Fibroblast of skin of left quadriceps (primary cell): ENCODE measurements at places on chromosomes 4 and X.

- peak; percentile 43 for DNase-seq
Observed at GRCh38 chr4:128191115-128191781, 96.4 kb downstream of the PGRMC2 start.

DNA sequence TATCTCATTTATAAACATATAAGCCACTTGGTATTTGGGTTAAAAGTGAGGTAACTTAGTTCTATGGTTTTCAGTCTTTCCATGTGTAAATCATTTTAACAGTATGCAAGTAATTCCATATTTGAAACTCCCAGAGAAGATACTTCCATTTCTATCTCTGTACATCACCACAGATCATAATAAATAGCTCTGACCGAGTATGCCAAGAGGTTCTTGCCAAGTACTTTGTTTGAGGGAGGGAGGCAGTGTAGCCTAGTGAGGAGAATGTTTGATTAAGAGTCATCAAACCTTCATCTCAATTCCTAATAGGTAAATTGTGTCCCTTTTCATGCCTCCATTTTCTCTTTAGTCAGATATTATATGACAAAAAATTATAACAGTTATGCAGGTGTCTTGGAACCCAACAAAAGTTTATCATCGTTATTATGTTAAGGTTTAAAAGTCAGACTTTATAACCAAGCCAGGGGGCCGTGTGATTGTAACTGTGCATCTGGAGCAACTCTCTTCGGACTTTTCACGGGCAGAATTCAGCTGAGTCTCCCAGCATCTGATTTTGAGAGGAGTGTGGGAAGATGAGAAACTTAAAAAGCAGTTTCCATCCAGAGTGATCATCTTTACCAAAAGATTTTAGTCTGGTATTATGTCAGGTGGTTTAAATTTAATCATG, 123.8 kb downstream of the ANK2 start:
- DNase-seq = no peak

GRCh38 chrX:37910186-37910585, 62.8 kb upstream of the DYNLT3 start:
- no peak for DNase-seq

DNA sequence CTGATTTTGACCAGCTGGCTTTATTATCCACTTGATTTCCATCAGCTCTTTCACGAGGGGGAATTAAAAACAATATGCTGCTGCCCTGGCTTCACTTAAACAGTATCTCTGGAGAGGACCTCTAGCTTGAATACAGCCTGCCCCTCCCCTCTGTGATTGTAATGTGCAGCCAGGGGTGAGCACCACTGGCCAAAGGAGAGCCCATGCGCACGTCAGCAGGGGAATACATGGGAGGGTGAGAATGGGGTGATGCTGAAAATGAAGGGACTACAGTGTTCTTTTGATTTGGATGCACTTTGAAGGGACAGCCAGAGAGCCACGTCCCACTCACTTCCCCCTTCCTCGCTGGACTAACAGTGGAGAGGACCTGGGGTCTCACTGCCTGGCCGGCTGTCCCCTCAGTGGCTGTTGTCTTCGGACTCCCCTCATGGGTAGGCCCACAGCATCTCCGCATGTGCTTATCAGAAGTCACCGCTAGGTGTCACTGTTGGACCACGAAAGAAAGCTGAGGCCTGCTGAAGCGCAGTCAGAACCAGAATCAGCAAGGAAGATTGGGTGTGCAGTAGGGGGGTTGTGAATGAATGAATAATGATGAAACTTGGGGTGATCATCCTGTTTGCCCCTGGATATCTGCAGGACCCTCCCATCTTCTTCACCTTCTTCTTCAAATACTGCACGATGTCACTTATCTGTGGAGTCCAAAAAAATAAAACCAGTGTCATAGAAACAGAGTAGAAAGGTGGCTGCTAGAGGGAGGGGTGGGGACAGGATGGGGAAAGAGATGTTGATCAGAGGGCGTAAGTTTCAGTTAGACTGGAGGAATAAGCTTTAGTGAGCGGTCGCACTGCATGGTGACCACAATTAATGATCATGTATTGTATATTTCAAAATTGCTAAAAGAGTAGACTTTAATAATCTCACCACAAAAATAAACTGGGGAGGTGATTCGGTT, 32.8 kb downstream of the CLCN4 start:
- no peak for DNase-seq

DNA sequence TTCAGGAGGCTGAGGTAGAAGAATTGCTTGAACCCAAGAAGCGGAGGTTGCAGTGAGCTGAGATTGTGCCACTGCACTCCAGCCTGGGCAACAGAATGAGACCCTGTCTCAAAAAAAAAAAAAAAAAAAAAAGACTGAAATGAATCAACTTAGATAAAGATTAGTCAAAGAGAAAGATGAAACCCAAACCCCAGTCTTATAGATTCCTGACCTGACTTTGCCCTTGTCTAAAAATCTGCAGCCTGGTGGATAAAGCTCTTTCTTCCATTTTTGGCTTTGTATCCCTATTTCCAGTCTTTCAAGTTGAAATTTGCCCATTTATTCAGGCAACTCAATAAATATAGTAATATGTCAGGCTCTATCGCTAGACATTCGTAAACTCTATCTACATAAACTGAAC, 39.3 kb upstream of the SPINK2 start:
- DNase-seq = no peak

GRCh38 chrX:106894392-106894909, 8.7 kb downstream of the RIPPLY1 start:
- DNase-seq = peak; percentile 28

- DNase-seq = no peak
Observed at GRCh38 chrX:115226929-115227328, 7.0 kb downstream of the LRCH2 start.

GRCh38 chr4:25749150-25749794, 93.6 kb downstream of the SLC34A2 start:
- DNase-seq = no peak

- DNase-seq = no peak
Observed at GRCh38 chr4:144575181-144575580, 70.8 kb upstream of the HHIP start.

DNA sequence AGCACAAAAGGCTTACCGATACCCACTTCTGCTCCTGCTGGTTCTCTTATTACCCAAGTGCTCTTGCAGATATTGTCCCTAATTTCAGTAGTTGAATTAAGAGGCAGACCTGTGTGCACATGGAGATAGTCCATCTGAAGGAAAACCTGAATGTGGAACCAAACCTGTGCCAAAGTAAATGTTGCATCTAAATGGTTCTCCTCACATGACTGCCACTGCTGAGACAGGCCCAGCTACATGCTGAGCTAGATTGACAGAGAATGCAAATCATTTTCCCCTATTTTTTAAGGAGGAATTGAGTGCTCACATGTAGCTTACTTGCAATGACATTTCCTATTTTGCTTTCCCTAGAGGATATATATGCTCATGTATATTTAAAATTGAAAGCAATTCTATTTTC, 609.1 kb upstream of the TECRL start:
- no peak for DNase-seq
